ENCODE measurements at places on chromosomes 11 and 22.

DNA sequence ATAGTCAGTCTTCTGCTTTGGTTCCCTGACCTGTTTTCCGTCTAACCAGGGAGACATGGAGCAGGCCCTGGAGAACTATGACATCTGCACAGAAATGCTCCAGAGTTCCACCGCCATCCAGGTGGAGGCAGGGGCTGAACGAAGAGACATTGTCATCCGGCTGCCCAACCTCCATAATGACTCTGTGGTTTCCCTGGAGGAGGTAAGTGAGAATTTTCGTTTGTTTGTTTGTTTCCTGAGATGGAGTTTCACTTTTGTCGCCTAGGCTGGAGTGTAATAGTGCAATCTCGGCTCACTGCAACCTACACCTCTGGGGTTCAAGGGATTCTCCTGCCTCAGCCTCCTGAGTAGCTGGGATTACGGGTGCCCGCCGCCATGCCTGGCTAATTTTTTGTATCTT, 52.9 kb downstream of the CABIN1 start:
- DNase-seq: no peak

DNA sequence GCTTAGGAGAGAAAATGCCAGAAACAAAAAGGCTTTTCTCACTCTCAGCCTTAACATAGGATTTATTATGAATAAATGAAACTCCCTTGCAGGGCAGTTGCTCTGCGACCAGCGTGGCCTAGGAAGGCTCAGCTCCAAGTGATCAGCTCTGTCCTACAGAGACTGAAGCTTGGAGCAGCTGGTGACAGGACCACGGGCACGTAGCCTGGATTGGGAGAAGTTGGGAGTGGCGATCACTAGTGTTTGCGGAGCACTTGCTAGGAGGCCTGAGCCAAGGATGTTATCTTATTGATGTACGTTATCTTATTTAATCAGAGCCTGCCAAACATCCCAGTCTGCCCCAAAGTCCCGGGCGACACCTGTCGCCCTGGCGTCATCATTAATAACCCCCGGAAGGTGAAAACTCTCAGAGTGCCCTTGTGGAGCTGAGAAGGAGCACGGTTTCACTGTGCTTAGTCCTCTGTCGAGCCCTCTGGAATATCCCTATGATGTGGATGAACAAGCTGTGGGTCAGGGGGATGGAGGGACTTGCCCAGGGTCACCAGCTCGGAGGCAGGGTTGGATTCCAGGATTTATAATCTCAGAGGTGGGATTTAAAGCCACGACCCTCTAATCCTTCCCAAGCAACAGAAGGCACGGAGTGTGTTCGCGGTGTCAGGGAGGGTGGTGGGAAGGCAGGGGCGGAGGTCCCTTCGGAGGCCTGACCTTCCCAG, 40.8 kb upstream of the SMIM38 start:
- DNase-seq: no peak

DNA sequence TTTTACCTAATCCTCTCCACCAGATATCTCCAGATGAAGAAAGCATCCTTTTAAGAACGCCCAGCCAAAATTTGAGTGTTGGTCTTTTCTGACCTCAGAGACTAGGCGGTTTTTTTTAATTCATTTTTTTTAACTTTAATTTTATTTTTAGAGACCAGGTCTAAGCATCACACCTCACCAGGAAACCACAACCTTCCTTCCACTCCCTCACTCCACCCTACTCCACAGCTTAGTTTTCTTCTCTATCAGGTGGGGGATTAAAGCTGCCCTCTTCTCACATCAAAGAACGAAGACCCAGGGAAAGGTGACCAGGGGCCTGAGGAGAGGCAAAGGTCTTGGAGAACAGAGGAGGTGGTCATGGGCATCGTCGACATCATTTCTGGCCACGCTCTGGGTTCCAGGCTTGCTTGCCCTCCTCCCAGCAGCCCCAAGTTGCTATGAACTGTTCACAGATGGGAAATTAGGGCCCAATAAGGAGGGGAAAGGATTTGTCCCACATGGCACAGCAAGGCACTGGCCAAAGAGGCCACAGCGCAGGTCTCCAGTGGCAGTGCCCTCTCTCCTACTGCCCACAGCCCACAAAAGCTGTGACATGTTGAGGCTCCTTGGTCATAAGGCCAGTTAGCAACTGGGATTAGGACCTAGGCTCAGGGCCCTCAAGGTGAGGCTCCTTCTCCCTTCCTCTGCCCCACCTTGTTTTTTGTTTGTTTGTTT, 1.4 kb upstream of the PEX16 start:
- DNase-seq: no peak

DNA sequence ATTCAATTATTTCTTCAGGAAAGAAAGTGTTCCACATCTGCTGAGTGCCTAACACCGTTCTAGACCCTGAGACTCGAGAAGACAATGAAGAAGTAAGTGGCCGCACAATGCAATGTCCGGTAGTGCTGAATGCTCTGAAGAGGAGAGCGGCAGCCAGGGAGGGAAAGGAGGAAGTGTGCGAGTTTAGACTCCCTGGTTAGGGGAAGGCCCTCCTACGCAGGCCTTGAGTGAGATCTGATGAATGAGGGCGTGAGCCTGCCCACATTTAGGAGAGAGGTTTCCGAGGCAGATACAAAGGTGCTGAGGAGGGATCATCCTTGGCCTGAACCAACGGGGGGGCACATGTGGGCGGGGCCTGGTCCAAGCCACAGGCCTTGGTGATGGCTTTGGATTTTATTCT, 558.6 kb downstream of the NTM start:
- no peak for DNase-seq

DNA sequence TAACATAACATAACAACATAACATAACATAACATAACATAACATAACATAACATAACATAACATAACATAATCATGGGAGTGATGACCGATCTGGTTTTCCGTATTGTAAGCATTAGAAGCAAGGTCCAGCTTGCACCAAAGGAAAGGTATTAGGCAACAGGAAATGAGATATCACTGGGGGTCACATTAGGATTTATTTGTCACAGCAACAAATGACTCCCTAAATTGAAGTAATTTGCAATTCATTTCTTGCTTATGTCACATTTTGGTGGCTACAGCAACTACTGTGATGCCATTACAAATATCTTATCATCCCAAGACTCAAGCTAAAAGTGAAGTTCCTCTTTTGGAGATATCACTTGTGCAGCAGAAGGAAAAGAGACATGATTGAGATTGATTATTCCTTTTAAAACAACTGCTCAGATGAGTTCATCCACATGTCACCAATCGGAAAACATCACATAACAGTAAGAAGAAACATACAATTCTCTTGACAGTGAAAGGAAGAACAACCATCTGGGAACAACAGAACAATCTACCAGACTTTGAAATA, 1331.1 kb upstream of the RAG2 start:
- DNase-seq: no peak

DNA sequence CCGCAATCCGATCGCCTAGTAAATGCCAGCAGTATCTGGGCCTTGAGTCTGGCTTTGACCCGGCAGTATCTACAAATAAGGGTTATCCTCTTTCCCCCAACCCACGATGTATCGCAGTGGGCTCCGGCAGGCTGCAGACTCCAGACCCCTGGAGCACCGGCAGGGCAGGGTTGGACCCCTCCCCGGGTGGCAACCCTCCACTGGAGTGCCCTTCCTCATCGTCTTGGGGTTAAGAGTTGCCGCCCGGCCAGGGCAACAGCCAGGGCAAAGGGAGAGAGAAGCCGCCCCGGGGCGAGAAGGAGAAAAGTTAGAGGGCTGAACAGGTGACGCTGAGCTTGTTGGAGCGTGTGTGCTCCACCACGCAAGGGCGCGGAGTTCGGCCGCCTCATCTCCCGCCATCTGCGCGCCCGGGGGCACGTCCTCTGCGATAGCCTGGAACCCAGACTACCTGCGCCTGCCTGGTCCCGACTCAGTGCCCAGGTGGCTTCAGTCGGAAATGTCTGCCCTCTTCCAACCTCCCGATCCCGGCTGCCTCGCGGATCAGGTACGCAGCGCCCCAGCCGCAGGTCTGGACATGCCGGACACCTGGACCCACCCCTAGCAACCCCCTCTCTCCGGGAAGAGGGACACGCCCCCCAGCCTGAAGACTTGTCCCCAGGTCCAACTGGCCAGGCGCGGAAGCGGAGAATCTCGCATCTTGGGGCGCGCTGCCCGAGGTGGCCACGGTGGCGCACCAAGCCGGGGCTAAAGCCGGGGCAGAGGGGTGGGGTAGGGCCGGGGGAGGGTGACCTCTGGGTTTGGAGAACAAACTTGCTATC, 1.2 kb downstream of the DSCAML1 start:
- no peak for DNase-seq

DNA sequence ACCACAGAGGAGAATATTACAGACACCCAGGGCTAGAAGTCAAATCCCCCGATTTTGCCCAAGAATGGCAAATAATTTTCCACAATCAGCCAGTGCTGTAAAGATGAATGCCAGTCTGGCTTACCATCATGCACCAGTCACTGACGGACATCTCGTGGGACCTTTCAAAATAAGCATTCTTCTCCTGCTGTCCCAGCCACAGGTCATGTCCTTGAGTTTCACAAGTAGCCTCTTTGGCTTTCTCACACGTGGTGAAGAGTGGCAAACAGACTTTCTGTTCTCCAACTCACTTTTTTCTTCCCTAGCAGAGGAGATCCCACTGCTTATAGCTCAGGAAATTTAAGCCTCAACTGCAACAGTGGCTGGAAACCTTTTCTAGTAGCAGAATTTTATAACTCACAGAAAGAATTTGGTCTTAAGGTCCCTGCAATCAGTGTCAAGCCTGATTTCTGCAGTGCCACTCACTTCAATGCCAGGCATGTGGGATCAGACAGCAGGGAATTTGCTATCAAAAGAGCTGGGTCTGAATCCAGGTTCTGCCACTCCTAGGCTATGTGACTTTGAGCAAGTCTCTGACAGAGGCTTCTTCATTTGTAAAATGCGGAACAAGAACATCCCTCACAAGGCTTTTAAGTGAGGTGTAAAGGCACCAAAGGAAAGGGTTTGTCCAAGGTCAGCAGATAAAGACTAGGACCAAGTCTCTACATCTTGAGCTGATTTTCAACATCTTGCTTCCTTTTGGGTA, 3.6 kb downstream of the PIK3IP1 start:
- DNase-seq: no peak

GRCh38 chr22:37126383-37126782, 16.9 kb upstream of the TMPRSS6 start:
- no peak for DNase-seq

DNA sequence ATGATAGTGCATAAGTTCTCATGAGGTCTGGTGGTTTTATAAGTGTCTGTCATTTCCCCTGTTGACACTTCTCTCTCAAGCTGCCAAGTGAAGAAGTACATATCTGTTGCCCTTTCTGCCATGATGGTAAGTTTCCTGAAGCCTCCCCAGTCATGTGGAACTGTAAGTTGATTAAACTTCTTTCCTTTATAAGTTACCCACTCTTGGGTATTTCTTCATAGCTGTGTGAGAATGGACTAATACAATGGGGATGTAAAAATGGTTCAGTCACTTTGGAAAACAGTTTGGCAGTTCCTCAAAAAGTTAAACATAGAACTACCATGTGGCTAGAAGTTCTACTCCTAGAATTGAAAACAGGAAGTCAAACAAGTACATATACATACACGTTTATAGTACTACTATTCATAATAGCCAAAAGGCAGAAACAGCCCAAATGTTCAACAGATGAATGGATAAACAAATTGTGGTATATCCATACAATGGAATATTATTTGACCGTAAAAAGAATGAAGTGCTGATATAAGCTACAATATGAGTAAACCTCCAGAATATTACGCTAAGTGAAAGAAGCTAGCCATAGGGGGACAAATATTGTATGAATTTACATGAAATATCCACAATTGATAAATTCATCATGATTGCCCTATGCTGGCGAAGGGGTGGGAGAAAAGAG, 16.0 kb upstream of the DKK3 start:
- DNase-seq: no peak

DNA sequence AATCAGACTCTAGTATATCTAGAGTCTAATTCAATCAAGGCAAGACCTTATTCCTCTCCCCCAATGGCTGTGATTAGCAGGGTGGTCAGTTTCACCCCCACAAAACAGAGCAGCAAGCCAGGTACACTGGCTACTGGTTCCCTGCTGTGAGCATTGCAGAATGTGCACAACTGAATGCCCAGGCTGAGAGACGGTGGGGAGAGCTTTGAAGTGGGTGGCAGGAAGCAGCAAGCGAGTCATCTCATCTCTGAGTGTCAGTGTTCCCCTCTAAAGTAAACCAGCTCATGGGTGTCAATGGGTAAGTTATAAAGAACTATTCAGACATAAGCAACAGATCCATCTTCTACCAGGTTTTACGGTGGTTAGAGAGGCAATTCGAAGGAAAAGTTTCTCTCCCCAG, 37.6 kb downstream of the GAB4 start:
- DNase-seq: no peak

DNA sequence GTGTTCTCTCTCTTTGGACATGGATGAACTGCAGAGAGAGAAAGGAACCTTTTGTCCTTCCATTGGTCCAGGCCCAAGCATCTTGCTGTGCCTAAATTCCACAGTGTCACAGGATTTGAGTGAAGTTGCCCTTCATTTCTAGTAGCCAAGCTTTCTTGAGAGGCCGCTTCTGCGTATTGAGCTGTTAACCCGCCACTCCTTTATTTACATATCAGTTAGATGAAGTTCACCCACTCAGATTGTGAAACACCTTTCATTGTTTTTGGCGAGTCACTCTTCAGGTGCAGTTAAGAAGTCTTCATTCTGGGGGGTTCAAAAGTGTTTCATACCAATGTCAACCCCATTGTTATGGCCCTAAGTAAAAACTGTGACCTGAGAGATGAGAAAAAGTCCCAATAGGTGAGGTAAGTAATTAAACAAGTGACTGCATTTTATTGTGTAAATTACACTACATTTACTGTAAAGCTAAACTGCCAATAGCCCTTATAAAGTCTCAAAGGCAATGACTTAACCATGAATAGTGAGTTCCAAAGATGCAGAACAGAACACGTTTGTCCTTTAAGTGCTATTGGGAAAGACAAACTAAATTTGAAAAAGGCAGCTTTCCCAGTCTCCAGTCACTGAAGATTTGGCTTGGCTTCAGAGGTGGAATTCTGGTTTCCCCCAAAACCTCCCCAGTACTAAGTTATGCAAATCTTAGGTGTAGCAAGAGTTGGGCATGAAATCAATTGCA, 61.0 kb downstream of the APIP start:
- no peak for DNase-seq

DNA sequence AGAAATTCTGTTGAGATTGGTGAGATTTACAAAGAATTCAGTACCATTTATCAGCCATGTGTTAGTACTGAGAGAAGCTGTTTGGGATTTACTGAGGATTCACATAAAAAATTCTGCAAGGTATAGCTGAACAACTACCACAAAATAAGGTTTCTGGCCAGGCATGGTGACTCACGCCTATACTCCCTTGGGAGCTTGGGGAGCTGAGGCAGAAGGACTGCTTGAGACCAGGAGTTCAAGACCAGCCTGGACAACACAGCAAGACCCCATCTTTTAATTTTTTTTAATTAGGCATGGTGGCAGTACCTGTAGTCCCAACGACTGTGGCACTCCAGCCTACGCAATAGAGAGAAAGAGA, 86.7 kb downstream of the SIK3 start:
- no peak for DNase-seq

GRCh38 chr11:2134022-2135010, 4.9 kb downstream of the IGF2 start:
- DNase-seq: no peak

GRCh38 chr11:123404676-123405075, 25.4 kb upstream of the GRAMD1B start:
- no peak for DNase-seq

- no peak for DNase-seq
Measured at GRCh38 chr11:61406067-61406466, 13.7 kb downstream of the TMEM216 start.

Measured in stimulated activated CD4-positive, alpha-beta T cell treated with anti-CD3 and anti-CD28 coated beads, Interleukin-4, amount 100 ng/mL, for 4 hours (primary cell).